GM13977 (cell line): ENCODE measurements at places on chromosomes 2 and 18.

DNA sequence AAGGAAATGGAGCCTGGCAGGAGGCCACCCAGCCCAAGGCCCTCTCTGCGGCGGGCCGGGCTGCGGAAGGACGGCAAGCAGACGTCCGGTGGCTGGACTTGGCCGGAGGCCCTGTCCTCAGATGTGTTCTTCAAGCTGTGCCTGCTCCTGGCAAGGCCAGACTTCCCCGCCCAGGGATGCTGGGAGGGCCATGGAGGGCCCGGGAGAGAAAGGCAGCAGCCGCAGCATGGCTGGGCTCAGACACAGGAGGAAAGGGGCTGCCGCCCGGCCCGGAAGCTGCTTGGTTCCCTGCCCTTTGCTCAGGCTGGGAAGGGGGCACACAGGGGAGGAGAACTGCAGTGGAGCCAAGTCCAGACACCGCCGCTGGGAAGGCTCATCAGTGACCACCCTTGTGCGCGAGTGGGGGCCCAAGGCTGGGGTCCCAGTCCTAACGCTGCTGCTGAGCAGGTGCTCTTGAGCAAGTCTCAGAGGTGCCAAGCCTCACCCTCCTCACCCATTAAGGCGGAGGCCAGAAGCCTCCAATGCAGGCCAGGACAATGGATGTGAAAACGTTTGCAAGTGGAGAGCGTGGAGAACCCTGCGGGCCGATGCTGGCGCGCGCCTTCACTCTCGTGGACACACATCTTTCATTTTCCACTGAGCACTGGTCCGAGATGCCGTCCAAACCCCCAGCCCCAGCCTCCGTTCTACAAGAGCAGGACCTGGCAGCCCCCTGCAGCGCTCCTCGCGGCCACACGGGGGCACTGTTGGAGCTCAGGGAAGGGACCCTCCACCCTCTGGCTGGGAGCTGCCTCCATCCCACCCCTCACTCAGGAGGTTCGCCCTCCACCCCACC is 7.9 kb downstream of the CROCC2 start:
- peak; percentile 89 for DNase-seq

GRCh38 chr2:226256237-226256636 is 543.4 kb downstream of the IRS1 start:
- DNase-seq: no peak

- DNase-seq: no peak
Observed at GRCh38 chr2:120465701-120465988, 119.7 kb downstream of the INHBB start.

DNA sequence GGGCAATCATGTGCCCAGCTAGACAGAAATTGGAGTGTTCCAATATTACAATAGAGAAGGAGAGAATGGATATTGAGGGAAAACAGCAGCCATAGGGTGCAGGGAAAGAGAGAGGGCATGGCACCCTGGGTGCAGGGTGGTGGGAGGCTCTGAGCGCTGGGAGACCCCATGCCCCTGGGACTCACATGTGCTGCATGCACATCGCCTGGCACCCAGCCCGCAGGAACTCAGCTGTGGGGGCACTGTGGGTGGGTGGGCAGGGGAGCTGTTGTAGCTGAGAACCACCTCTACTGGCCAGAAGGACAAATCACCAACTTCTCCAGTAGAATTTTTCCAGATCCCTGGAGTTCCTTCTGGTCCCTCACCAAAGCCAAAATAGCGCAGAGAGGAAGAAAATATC is 7.2 kb upstream of the NEURL3 start:
- DNase-seq: no peak

DNA sequence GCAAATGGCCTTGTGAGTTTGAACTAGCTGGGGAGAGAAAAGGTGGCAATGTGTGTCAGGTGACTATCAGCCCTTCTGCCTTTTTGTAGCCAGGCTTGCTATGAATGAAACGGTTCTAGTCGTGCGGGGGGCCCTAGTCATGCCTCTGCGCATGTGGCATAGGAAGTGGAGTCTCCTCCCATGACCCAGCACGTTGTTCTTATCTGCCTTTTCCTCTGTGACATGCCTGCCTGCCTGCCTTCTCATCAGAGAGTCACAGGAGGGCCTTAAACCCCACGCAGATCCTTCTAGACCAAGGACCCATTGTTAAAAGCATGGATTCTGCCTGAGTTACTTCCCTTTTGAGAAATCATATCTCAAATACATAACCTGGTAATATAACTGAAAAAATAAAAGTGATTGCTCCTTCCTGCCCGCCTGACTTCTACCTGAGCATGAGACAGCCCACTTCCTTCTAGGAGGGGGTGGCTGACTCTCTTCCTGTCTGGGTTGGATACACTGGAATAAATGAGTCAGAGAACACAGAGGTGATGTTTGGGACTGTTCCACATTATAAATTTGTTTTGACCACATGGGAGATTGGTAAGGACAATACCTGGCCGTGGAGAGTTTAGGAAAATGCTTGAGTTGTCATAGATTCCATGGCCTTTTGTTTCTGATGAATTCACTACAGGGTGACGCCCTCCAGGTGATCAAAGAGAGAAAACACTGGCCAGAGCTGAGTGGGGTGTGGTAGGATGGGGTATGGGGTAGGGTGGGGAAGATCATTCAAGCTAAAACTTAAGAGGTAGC is 49.8 kb downstream of the FBLN7 start:
- DNase-seq: peak; percentile 57

DNA sequence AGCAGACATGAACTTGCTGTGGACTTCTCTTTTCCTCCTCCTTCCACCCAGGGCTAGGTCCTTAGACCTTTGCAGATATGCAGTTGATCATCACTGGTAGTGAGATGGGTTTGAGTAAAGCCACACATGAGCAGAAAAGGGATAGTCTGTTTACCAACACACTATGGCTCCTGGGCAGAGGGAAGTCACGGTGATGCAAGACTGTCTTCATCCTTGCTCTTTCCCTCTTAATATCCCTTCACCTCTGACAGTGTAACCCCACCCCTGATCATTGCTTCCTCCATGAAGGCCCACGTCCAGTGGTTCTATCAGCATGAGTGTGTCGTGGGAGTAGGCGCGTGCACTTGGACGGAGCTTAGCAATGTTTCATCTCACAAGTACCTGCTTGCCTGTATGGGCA is 188.7 kb downstream of the SMAD7 start:
- DNase-seq: no peak

DNA sequence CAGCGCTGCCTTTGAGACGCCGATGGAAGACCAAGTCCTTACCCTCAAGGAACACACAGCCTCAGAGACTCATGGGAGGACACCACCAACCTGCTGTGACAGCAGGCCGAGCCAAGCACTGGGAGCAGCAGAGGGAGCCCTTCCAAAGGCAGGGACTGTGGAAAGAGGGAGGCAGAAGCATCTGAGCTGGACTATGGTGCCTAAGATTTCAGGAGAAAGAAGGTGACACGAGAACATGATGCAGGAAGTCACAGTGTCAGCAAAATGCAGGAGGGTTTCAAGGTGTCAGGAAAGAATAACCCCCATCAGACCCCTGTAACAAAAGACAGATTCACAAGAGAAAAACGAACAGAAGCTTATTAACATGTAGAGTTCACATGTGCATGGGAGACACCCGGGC is 24.2 kb upstream of the COX7A2L start:
- DNase-seq: no peak

GRCh38 chr2:60794271-60794863 is 38.3 kb downstream of the PAPOLG start:
- DNase-seq: peak; percentile 50

DNA sequence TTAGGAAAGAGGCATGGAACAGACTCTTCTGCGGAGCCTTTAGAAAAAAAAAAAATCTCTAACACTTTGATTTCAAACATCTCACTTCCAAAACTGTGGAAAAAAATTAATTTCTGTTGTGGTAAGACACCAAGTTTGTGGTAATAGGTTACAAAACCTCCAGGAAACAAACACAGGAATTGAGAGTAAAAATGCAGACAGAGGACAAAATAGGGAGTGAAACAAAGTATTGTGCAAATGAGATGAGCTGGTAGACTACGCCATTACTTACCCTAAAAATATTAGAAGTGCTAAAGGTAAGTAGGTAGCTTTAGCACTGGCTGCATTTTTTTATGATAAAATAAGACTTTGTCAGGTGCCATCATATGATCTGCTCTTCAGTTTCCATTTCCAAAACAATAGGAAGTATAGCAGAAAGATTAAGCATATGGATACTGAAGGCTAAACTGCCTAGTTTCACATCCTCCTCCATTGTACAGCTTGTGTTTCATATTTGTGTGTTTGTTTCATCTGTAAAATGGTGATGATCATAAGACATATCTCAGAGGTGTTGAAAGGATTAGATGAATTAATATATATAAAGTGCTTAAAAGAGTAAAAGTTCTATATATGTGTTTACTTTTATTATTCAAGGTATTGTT is 309.2 kb downstream of the NR4A2 start:
- DNase-seq: no peak

- DNase-seq: peak; percentile 82
Observed at GRCh38 chr2:37168217-37168981, 11.6 kb upstream of the EIF2AK2 start.

- DNase-seq: no peak
Observed at GRCh38 chr2:145220496-145220895, 700.6 kb upstream of the ZEB2 start.

GRCh38 chr2:176544557-176544956 is 275.3 kb downstream of the MTX2 start:
- DNase-seq: no peak

GRCh38 chr2:151217343-151217742 is 44.3 kb downstream of the RBM43 start:
- DNase-seq: no peak

DNA sequence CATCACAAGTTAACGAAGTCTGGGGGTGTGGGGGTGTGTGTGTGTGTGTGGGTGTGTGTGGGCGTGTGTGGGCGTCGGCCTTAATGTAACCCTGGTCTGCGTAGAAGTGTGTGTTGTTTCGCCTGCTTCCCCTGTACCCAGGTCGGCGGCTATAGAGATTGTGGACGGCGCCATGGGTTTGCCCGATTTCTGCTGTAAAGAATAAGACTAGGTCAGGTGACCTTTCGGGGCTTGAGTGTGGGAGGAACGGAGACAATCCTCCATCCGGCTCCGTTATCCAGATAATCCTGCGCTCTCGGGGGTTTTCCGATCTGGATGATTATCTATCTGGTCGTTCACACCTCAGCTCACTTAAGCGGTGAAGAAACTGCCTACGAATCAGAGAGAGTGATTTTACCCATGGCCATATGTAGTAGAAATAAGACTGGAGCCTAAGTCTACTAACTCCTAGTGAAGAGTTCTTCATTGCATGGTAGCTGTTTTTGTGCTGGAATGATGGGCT is 543 bp downstream of the HADHB start:
- peak; percentile 29 for DNase-seq

DNA sequence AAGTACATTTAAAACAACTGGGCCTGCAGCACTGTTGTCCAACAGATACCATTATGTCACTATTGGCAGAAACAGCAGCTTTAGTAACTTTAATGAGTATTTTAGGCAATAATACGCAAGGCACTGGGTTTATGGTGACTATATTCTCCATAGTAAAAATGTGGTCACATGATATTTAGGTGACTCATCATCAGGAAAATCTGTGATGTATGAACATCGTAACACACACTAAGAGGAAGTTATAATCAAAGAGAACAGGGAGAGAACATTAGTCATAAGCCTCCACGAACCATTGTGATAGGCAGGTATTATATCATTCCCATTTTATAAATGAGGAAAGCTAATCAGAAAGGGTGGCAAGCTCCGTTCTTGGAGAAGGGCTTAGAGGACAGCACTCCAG is 36.9 kb downstream of the RAPH1 start:
- no peak for DNase-seq

DNA sequence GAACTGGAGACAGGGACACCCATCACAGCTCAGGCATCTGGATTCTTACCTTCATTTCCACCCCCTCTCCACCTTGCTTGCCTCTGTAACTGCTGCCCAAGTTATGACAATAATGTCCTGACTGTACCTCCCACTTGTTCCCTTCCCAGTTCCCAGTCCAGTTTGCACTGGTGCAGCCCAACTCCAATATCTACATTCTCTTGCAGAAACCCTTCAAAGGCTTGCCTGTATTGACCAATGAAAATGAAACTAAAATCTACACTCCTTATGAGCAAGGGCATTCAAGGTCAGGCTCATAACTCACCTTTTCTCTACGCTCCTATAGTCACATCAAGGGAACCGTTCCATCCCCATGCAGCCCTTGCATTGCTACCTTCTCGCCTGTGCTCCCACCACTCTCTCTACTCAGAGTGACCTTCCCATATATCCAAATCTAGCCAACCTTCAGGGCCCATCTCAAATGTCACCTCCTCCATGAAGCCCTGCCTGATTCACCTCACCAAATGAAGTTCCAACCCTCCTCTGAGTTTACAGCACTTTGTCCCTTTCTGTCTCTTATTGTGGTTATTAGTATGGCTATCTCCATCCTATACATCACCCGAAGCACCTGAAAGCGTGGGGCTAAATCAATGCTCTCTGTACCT is 219.0 kb downstream of the ALPK2 start:
- DNase-seq: no peak

- DNase-seq: no peak
Observed at GRCh38 chr2:28607730-28608499, 112.1 kb downstream of the PLB1 start.

GRCh38 chr2:32474381-32474780 is 117.6 kb downstream of the BIRC6 start:
- DNase-seq: no peak

- DNase-seq: no peak
Observed at GRCh38 chr2:85702172-85702571, 8.0 kb downstream of the GNLY start.
